ENCODE measurements at places on chromosomes 11 and 22. TPM values are rescaled to one million over a fixed set of nuclear protein-coding genes. Genes with fewer than 3 reads are reported as not detected.

GRCh38 chr22:17138513-17138912 is 17.4 kb upstream of the TMEM121B start:
- H3K4me3 ChIP-seq = no peak overlapping the region
- DNase-seq = no peak
- H3K4me1 ChIP-seq = no peaks in the 10 kb centered on the region
- H3K27me3 ChIP-seq = no peaks in the 10 kb centered on the region

- no peak overlapping the region for H3K4me3 ChIP-seq
- H3K36me3 ChIP-seq = no peaks in the 10 kb centered on the region
- no peak overlapping the region for H3K27ac ChIP-seq
- no peaks in the 10 kb centered on the region for H3K27me3 ChIP-seq
- DNase-seq = no peak
Measured at GRCh38 chr22:28629420-28630176, 50.0 kb downstream of the TTC28 start.

GRCh38 chr11:129115652-129116586 is 76.2 kb downstream of the ARHGAP32 start:
- peaks cover 7% of the 10 kb centered on the region for H3K4me1 ChIP-seq
- H3K36me3 ChIP-seq = peaks cover 5% of the 10 kb centered on the region
- no peak overlapping the region for H3K27ac ChIP-seq

DNA sequence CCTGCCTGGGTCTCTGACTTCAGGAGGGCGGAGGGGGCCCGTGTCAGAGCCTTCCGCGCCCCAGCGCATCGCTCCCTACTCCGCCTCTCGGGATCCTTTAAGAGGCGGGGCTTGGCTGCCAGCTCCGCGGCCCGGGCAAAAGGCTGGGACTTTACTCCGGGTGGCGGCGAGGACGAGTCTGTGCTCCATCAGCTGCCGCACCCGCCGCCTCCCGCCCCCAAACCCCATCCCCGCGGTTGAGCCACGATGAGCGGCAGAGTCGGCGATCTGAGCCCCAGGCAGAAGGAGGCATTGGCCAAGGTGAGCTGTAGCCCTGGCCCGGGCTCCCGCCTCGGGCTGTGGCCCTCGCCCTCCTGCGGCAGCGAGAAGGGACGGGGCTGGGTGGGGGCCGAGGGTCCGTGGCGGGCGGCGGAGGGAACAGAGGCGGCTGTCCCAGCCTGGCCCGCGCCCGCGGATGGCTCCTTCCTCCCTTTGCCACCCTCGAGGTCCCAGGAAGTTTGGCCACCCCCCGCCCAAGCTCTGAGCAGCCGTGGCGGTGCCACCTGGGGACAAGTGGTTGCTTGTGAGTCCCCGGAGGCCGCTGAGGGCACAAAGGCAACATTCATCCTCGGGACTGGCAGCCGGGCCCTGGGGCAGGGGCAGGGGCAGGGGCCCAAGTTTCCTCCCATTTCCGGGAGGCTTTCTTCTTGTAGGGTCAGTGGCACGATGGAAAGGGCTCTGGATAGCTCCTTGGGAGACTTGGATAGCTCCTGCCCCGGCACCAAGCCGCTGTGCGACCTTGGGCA is at the start of gene SEC14L2:
TSS of gene SEC14L2 (plus strand) at position 148 of the 785 bp plus-strand sequence. CDS start at position 247, 99 bp downstream.
- no peak within 1 kb of the TSS for H3K27ac ChIP-seq
- no peaks in the 10 kb centered on the region for H3K27me3 ChIP-seq
- no peaks in the 10 kb centered on the region for H3K36me3 ChIP-seq
- peak; percentile 68 for DNase-seq
- no peaks in the 10 kb centered on the region for H3K4me1 ChIP-seq

DNA sequence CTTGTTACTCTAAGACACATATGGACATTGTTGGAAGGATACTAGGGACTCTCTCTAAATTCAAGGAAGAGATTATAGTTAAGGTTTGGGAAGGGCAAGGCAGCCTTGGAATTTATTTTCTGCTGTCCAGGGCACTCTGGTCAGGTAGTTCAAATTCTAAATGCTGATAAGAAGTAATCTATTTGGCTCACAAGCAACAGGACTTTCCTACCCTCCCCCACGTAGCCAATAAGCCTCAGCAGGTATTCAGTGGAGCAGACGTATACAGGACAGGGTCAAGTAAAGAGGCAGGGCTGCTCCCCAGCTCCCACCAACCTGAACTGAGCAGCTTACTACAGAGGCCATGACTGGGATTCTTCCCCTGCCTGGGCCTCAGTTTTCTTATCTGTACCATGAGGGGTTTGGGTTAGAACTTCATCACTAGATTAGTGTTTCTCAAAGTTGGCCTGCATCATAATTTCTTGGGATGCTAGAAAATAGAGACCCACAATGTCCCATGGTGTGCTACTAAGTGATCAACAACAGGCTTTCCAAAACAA is 6.1 kb upstream of the INSC start:
- H3K4me3 ChIP-seq = no peak overlapping the region
- no peak for DNase-seq
- H3K27ac ChIP-seq = no peak overlapping the region
- H3K27me3 ChIP-seq = no peaks in the 10 kb centered on the region

DNA sequence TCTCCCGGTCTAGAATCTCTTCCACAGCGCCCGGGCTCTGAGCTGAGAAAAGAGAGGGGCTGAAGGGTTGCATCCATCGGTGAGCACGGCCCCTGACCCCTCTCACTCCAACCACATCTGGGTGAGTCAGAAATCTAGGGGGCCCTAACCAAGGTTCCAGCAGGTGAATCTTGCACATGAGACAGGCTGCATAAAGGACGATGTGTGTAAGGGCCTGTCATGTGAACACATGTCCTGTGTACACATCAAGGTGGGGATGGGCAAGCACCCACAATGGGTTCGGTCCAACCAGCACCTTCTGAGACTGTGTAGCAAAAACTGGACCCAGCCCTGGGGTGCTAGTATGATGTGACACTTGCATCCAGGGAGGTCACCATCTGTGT is 1.2 kb downstream of the BET1L start:
- no peak overlapping the region for H3K4me3 ChIP-seq
- DNase-seq = no peak
- H3K27me3 ChIP-seq = no peaks in the 10 kb centered on the region
- peak overlapping the region; percentile 18 for H3K27ac ChIP-seq

DNA sequence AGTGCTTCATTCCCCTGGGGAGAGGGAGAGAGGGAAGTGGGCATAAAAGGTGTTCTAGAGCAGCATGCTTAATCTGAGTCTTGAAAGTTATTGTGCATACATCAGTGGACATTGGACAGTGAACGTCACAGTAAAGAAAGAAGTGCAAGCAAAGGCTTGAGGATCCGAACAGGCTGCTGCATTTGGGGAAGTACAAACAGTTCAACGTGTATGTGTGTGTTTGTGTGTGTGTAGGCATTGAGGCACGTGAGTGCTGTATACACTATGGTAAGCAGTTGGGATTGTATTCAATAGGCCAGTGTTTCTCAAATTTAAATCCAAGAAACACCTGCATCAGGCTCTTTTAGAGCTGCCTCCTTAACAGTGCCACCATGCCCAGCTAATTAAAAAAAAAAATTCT is 10.4 kb upstream of the EIF3M start:
- H3K36me3 ChIP-seq = no peaks in the 10 kb centered on the region
- no peak for DNase-seq
- no peak overlapping the region for H3K27ac ChIP-seq
- H3K4me1 ChIP-seq = no peaks in the 10 kb centered on the region

DNA sequence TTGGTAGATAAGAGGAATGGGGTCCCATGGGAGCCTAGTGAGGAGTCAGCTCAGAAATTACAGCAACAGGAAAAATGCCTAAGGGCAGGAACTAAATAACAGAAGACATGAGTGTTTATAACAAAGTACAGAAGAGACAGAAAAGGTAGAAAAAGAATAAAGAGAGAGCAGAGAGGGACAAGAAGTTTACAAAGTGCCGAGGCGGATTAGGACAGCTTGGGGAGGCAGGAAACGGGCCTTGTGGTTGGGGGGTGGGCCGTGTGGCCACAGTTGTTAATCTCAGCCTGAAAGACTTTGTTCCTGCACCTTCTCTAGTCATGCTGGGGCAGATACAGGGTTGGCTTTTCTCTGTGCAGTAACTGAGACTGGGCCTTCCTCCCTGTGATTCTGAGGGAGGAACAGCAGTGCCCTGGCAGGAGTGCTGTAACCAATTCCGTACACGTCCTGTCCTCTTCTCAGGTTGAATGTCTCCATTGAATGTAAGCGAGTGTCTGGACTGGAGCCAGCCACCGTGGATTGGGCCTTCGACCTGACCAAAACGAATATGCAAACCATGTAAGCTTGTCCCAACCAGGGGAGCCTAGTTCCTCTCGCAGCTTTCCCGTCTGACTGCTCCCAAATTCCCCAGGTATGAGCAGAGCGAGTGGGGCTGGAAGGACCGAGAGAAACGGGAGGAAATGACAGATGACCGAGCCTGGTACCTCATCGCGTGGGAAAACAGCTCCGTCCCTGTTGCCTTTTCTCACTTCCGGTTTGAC is 13.2 kb downstream of the NAA40 start:
- no peak for DNase-seq
- H3K36me3 ChIP-seq = peaks cover 28% of the 10 kb centered on the region
- no peaks in the 10 kb centered on the region for H3K4me1 ChIP-seq
- no peak overlapping the region for H3K27ac ChIP-seq

UCP3 gene
- 2.8 TPM for total RNA-seq

CD248 gene
- 53.5 TPM for total RNA-seq

Data from lung (tissue), 17 donors.